ENCODE measurements at places on chromosomes 2 and 18. TPM values are rescaled to one million over a fixed set of nuclear protein-coding genes. Genes with fewer than 3 reads are reported as not detected.

The IGFBP2 gene
- 121 TPM for total RNA-seq

The TMEM198 gene
- total RNA-seq = 9.2 TPM

The PRKAG3 gene
- total RNA-seq = 0.40 TPM

The CXCR1 gene
- total RNA-seq = not detected

The GCG gene
- not detected for total RNA-seq

The KDSR gene
- total RNA-seq = 30.4 TPM

The CHRND gene
- not detected for total RNA-seq

The REG3G gene
- not detected for total RNA-seq

The HOXD11 gene
- not detected for total RNA-seq

The ECEL1 gene
- total RNA-seq = not detected

The CDKL4 gene
- 0.32 TPM for total RNA-seq

The CD8A gene
- not detected for total RNA-seq

The RNF149 gene
- total RNA-seq = 36.6 TPM

The DNAJC27 gene
- total RNA-seq = 2.1 TPM

The ASXL2 gene
- 10.7 TPM for total RNA-seq

The IL36G gene
- total RNA-seq = not detected

The GPR155 gene
- total RNA-seq = 2.2 TPM

The DUSP19 gene
- total RNA-seq = 3.3 TPM

The FSIP2 gene
- 0.24 TPM for total RNA-seq

The PREB gene
- total RNA-seq = 53.0 TPM

The IL1R2 gene
- 6.1 TPM for total RNA-seq

The CKAP2L gene
- total RNA-seq = 19.4 TPM

The EVX2 gene
- not detected for total RNA-seq

The DARS1 gene
- 85.4 TPM for total RNA-seq

The MALL gene
- 1.6 TPM for total RNA-seq

The ST6GAL2 gene
- total RNA-seq = 1.9 TPM

The SCN7A gene
- 3.5 TPM for total RNA-seq

The LYG1 gene
- not detected for total RNA-seq

The PHLPP1 gene
- total RNA-seq = 5.6 TPM

The RAD51AP2 gene
- not detected for total RNA-seq

The CNRIP1 gene
- 39.2 TPM for total RNA-seq
